ENCODE measurements at places on chromosomes 5 and 9. TPM values are rescaled to one million over a fixed set of nuclear protein-coding genes. Genes with fewer than 3 reads are reported as not detected.

DNA sequence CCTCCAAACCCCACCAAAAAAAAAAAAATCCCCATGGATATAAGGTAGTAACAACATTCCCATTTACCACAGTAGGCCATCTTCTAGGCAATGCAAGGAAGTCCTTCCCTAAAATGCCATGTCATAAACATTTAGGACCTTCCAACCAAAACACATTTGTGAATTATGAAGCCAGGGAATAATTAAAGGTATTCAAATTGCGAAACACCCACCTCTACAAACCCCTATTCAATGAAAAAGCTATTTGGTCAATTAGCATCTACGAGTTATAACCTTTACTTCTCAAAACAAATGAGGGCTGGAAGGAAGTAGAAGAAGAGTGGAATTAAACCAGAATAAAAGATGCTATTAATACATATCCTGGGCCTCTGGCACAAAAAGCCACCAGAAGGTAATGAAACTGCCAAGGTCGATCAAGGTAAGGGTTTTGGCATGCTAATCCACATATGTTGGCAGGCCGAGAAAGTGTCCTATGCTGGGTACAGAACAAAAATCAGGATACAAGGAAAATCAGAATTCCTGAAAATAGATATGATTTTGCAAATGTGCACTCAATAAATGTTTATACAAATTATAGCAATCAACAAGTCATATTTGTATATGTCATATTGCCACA, 47.7 kb downstream of the MTMR12 start:
- DNase-seq: no peak

- DNase-seq: no peak
Observed at GRCh38 chr5:33476992-33477391, 36.2 kb downstream of the TARS1 start.

DNA sequence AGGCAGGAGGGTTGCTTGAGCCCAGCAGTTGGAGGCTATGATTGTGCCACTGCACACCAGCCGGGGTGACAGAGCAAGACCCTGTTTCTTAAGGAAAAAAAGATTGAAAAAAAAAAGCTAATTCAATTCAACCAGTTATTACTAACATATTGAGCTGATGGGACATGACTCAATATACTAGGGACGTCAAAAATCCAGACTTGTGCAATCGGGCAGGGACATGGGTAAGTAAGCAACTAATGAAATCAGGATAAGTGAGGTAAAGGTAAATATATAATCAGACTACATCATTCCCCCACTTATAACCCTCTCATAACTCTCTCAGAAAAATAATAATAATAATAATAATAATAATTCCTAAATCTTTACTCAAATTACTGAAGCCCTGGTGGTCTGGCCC, 975 bp upstream of the HAVCR1 start:
- DNase-seq: no peak

GRCh38 chr5:171226864-171227263, 82.2 kb upstream of the TLX3 start:
- DNase-seq: no peak

DNA sequence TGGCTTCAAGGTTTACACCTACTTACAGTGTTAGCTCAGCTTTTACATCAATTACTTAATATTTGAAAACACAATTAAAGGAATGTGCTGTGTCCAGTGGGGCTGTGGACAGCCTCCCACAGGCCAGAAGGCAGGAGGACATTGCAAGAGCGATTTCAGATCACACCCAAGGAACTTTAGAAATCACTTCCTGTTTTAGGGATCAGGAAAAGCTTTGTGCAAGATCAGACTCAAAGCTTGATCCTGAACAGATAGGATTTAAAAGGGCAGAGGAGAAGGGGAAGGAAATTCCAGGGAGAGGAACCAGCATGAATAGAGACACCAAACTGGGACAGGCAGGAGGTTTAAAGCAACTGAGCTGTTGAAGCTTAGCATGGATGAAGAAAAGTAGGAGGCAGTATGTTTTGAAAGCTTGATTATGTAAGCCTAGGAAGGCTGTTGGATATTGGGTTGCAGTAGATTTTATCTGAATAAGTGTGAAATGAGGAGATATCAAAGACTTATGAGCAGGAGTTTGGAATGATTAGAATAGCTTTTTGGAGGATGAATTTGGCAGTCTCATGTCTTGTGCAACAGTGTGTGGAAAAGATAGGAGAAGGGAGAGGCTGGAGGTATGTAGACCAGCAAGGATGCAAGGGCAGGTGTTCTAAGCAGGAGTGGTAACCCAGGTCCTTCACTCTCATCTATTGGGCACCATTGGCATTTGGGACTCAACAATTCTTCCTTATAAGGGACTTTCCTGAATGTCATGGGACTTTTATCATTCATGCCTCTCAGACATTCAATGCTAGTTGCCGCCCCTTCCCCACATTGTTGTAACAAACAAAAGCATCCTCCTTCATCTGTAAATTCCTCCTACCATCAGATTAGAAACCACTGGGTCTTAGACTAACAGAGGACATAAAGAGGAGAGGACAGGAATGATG, 123.5 kb downstream of the TARS1 start:
- DNase-seq: no peak

DNA sequence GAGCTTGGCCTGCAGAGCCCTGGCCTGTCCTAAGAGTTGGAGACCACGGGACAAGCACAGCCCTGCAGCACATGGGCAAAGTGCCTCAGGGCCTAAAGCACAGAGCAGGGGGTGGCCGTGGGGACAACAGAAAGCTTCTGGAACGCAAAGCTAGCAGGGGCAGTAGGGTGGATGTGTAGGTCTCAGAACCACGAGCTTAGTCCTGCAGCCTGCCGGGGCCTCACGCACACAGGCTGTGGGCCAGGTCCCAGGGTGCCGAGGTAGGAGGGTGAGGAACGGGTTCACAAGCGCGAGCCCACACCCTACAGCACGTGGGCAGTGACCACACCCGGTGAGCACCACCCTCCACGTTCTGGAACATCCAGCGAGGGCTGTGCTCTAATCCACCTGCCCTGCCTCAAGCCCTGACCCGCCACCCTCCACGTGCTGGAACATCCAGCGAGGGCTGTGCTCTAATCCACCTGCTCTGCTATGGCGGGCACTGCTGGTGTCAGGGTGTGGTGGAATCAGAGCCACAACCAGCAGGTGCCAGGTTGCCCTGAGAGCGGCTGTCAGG, 9.3 kb downstream of the CLPTM1L start:
- DNase-seq: no peak

DNA sequence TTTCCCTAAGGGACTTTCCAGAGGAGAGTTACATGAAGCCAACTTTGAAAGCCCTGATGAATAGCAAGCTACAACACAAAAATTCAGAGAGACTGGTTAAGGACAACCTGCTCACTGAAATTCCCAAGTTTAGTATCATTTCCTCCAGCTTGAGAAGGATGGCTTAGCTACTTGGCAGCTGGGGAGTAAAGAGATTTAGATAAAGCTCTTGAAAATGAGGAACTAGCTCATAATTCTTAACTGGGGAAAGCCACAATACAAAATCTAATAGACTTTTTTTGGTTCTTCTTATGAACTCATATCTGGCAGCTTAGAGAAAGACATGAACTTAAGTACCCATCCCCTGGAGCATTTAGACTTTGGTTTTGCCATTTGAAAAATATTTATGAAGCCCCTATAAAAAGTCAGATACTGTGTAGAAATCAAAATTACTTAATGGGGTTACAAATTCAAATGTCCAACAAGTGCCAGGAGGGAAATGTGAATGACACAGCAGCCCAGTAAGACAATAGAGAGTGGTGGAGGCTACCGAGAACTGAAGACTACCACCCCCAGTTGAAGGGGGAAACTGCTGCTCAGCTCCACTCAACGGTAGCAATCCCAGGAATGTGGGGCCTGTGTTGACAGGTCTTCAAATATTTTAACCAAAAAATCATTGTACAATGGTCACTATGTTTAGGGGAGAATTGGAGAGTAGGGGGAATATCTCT, 79.4 kb upstream of the ADRB2 start:
- DNase-seq: no peak

- DNase-seq: no peak
Observed at GRCh38 chr5:35743644-35744043, 113.0 kb upstream of the IL7R start.

DNA sequence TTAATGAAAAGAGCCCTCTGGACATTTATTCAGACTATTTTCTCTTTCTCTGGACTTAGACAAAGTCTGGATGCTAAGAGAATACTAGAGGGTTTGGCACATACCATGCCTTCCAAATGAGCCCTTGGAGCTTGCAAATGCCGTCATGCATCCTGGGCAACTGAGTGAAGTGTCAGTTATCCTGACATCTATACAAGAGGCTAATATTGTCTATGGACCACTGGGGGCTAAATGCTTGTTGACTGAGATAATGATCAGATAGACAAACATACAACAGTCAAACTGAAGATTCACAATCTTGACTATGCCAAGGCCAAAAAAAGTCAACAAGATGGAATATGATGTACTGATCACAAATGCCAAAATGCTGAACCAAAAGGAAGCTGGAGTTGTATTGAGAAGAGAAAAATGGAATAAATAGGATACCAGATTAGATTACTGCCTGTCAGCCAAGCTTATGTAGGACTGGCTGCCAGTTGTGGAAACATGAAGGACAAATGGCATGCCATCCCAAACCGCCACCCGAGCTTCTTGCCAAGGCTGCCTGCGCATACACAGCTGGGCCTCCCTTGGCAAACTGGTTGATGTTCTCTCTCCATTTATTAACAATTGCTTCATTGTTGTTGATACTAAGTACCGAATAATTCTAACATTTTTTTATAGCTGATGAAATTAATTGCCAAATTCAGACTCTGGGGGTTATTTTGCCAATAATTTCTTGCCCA, 240.1 kb upstream of the GRAMD2B start:
- DNase-seq: no peak

DNA sequence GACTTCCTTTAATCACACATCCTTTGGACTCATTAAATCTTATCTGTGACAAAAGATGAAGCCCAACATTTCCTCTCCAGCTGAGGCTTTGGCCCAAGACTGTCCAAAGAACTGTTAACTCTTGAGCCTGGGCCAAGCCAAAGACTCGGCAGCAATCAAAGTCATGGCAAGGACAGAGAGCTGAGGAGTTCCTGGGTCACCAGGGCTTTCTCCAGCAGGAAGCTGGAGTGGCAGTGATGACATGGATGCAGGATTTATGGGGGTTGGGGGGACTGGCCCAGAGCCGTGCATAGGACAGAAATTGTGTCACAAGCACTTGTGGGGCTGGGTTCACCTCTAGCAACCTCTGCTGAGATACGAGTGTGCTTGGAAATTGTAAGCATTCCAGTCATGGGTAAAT, 440.3 kb downstream of the PLK2 start:
- no peak for DNase-seq

- no peak for DNase-seq
Observed at GRCh38 chr5:117889596-117889995, 1098.8 kb downstream of the DTWD2 start.

DNA sequence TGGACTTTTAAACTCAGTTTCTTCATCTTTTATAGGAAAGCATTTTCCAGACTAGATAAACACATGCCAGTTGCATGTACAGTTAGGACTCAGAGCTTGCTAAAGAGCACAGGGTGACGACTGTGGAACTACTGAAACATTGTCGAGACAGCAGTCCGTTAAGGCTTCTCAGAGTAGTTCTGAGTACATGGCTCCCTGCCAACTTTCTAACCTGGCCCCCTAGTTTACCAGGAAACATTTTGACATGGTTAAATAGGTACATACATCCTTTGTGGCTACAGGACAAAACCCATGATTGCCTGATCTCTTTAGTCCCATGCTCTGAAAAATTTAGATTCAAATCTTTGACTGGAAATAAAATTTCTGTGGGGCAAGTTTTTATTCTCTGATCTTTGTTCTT, 129.7 kb downstream of the SLF1 start:
- no peak for DNase-seq

DNA sequence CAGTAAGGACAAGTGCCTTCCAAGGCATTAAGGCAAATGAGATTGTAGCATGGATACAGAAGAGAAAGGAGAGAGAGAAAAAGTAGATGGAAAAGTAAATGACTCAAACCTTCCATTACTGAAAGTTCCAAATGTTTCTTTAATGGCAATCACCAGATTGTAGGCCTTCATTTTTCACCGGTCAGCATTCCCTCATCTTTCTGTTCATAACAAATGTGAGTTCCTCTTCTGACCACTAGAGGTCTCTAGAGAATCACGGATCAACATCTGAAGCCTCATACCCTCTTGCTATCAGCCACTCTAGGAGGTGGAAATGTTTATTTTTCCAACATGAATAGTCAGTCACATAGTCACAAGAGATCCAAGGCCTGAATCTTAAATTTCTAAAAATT, 73.6 kb upstream of the RPS23 start:
- peak; percentile 48 for DNase-seq

DNA sequence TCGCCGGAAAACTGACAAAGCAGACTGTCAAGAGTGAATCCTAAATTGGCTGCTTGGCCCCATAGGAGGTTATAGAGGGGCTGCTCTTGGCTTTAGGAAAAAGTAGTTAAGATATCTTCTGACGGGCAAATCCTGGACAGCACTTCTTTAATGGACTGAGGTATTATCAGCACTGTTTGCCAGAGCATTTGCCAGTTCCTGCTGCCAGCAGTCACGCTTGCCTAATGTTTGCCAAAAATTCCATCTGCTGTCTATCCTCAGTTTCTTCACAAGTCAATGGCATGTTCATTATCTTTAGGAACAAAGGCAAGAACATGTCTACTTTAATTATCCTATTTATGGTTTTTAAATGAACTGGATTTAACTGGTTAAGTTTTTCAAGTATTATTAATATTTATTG, 25.8 kb upstream of the SREK1 start:
- no peak for DNase-seq

DNA sequence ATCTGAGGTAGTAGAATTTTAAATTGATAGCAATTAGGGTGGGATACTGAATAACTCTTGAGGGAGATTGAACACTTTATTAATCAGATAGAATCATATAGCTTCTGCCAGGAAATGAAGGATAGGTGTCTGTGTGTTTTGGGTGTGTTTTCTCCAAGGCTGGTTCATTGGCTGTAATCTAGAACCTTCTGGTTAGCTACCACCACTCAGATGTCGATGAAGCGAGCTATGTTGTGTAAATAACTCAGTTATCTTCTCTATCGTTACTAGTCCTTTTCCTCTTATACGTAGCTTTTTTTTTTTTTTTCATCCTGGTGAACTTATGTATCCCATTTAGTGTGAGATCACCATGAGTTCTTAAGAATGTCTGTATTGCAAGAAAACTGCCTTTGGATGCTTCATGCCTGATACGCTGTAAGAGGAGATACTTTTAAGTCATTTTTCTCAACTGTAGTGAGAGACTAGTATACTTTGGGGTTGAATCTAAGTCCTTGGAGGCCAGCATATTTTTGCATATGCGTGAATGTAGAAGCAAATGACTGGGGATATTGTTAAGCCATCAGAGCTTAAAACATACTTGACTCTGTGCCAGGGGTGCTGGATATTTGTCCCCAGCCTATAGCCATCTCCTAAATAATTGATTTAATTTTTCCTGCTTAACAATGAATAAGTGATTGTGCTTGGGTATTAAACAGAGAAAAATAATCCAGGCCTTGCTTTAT, 2.1 kb downstream of the TNFAIP8 start:
- no peak for DNase-seq

- peak; percentile 31 for DNase-seq
Observed at GRCh38 chr5:132011622-132012343, at the start of gene ACSL6. Gene ACSL6 (minus strand): TSS chr5:132011658. CDS start chr5:132011553, 105 bp downstream.

GRCh38 chr5:72649449-72649848, 142.2 kb upstream of the ZNF366 start:
- DNase-seq: no peak

The RAB3C gene
- total RNA-seq: not detected

The PSD2 gene
- not detected for total RNA-seq

The IL4 gene
- 1.1 TPM for total RNA-seq

The VCAN gene
- total RNA-seq: 1.1 TPM

The TGFBR1 gene
- total RNA-seq: 95.5 TPM

The MFAP3 gene
- total RNA-seq: 28.8 TPM

The C5orf58 gene
- not detected for total RNA-seq

All from naive thymus-derived CD4-positive, alpha-beta T cell (primary cell).